Left renal pelvis (tissue), 4 donors: ENCODE measurements at places on chromosomes 7 and 10.

DNA sequence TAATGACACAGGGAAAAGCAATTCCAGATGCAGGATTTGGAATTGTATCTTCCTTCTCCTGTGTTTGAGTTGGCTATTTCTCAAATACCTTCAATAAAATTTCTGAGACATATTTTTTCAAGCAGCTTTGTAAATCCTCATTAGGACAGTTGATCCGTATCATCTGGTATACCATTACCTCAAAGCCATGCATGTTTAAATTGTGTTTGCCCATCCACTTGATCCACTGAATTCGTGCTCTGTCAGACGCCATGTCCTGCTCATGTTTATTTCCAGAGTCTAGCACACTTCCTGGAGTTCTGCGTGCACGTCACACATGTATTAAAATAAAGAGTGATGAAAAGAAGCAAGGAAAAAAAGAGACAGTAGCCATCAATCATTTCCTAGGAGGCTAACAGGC, 141.8 kb upstream of the CDC14C start:
- no peak for DNase-seq

- DNase-seq: no peak
Measured at GRCh38 chr7:824081-824480, 8.2 kb upstream of the SUN1 start.

DNA sequence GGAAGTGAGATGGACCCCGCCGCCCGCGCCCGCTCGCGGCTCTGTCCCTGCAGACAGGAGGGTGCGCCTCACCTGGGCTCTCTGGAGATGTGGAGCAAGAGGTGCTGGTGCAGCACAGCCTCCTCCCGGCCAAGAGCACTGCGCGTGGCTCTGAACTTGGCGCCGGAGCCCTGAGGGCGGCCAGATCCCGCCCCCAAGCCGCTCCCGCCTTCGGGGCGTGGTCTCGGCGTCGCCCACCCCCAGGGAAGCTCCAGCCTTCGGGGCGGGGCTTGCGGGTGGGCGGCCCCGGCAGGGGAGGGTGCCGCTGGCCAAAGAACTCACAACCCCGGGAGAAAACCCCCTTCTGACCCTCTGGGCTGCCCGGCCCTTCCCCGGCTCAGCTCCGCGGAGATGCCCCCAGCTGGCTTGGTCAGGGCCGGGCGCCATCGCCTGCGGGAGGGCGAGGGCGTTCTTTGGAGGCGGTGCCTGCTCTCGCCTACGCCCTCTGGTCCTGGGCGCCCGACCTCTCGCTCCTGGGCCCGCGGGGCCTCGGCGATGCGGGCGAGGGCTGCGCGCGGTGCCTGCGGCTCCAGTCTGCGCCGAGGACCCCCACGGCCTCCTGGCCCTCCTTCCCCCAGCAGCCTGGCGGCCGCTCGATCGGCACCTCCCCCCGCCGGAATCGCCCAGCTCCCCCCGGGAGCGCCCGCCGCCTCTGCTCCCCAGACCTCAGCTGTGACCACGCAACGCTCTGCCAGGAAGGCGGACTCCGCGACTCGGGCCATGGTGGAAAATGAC, at the start of gene ZNF488:
Gene ZNF488 (minus strand): TSS at position 146 of the 774 bp plus-strand sequence. CDS start 15,464 bp downstream, outside the sequence.
- DNase-seq: peak; percentile 71

DNA sequence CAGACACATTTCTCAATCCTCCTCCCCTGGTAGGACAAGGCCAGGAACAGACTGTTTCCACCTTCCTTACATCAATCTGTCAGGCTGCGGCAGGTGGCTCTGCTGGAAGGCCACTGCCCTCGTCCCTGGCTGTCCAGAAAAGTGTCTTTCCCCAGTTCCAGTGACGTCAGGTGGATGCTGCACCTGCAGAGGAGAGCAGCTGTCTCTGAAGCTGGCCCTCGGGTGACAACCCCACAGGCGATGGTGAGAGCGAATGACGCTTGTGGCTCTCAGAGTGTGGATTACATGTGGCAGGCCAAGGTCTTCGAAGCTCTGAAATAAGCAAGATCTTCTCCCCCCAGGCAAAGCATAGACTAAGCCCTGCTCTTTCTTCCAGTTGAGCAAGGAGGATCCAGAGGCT, 146.9 kb upstream of the RET start:
- DNase-seq: no peak

DNA sequence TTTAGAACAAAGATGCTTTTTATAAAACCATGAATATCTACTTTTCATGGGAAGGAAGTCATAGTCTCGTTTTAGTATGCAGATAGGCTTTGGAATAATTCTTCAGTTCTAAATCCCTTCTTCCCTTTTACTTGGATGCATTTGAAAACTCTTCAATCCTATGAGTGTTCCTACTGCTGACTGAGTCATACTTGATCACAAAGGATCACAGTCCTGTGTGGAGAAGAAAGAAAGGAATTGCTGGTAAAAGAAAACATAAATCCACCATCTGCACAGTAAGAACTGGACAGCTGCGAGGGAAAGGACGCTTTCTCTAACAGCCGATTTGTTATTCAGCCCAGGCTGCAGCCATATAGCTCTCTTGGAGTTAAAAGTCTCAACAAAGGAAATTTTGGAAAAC, 209.9 kb downstream of the SEMA3E start:
- DNase-seq: no peak

DNA sequence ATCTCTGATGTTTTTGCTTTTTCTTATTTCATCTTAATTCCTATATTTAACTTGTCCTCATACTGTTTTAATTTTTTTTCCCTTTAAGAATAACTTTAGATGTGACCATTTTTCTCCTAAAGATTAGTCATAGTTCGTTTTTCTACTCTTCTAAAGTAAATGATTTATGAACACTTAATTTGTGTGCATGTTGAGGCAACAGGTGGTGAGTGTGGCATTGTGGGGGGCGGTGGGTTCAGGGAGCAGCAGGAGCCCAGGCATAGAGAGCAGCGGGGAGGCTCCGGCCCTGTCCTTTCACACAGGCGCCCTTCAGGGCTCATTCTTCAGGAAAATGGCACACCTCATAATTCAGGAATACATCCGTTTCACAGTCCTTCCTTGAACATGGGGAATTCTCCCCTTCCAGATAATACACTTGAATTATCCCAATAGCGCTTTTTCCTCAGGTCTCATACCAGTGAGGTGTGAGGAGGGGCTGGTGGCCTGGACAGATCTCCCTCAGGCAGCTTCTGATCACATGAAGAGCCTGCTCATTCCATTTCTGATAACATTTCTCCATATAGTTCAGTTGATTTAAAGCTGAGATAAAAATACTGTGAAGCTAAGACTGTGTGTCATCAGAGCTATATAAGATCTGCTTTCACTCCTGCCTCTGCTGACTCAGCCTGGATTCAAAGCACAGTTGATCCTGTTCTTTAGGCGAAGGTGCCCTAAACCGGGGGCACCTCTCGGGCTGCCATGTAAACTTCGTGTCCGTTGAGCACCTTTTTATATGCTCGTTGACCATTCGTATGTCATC, 40.2 kb downstream of the CUL1 start:
- DNase-seq: no peak

- DNase-seq: no peak
Measured at GRCh38 chr7:39153647-39154046, 175.9 kb downstream of the POU6F2 start.

- no peak for DNase-seq
Measured at GRCh38 chr10:69814251-69814650, 12.5 kb downstream of the COL13A1 start.

GRCh38 chr7:1681581-1681980, 11.5 kb downstream of the ELFN1 start:
- no peak for DNase-seq

GRCh38 chr10:15096661-15097010, 519 bp upstream of the RPP38 start:
- DNase-seq: no peak

DNA sequence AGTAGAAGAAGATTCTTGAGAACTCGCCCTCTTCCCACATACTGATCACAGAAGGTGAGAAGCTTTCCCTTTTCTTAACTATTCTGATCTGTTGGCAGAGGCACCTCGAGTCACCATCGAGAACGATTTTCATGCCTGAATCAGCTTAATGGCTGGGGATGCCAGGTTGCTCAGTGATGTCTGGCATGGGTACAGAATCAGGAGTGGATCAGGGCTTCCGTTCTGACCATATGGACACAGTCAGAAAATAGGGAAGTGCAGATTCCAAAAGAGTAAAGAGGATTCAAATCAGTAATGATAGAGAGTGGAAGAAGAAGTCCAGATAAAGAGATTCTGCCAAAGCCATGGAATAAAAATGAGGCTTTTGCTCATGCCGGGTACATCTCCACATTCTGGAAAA, 52.0 kb upstream of the GRB10 start:
- DNase-seq: no peak

DNA sequence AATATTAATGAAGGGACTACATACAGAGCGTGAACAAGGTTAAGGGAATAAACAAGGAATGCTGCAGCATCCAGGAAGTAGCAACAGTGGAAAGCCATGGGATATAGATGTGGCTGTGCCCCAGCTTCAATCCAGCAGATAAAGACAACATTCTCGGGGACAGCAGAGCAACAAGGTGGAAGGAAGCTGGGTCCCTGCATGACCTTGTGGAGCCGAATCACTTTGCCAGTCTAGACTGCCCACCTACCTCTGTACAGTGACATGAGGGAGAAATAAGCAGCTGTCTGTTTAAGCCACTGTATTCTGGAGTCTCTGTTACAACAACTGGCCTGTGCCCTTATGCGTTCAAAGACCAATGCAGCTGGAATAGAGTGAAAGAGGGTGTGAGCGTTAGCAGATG, 30.1 kb upstream of the SAMD8 start:
- DNase-seq: no peak

DNA sequence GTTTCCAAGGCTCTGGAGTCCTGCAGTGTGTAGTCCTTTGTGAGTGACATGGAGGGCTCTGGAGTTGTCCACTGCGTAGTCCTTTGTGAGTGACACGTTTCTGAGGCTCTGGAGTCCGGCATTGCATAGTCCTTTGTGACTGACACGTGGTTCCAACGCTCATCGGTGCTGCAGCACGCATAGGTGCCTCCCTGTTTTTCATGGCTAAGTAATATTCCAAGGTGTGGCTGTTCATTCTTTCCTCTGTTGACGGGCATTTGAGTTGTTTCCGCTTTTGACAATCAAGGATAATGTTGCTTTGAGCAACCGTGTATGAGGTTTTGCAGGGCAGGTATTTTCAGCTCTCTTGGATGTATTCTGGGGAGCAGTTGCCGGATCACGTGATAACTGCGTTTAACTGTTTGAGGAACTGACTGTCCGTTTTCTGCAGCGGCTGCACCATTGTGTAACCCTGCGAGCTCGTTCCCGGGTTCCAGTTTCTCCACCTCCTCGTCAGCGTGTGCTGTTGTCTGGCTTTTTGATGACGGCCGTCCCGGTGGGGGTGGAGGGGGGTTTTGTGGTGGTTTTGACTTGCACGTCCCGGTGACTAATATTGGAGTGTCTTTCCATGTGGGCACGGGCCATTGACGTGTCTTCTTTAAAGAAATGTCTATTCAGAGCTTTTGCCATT, 21.1 kb downstream of the FAM20C start:
- no peak for DNase-seq

DNA sequence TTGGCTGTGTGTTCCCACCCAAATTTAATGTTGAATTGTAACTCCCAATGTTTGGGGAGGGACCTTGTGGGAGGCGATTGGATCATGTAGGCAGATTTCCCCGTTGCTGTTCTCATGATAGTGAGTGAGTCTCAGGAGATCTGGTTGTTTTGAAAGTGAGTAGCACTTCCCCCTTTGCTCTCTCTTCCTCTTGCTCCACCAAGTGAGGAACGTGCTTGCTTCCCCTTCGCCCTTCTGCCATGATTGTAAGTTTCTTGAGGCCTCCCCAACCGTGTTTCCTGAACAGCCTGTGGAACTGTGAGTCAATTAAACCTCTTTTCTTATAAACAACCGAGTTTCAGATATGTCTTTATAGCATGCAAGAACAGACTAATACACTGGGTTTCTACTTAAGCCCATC, 176.3 kb downstream of the CDK14 start:
- no peak for DNase-seq

DNA sequence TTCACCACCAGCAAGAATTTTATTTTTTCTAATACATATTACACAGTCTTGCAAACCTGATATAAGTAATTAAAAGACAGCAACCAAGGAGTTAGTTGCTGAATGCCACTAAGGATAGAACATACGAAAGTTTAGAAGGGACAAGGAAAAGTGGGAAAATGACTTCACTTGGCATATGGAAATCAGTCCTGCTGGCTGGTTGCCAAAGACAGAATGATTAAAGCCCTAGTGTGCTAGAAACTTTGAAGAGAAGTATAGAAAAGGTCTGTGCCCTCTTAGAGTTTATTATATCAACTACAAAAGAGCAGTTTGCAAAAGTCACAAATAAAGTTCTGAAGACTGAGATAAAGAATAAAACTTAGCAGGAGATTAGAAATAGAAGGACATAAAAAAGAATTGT, 5.8 kb upstream of the YAE1 start:
- DNase-seq: no peak
